ENCODE measurements at places on chromosomes 16 and 17. TPM values are rescaled to one million over a fixed set of nuclear protein-coding genes. Genes with fewer than 3 reads are reported as not detected.

MT1A gene
- total RNA-seq, result 2.9 TPM

PROCA1 gene
- total RNA-seq, result 0.73 TPM

KRT33B gene
- not detected for total RNA-seq

MYH2 gene
- not detected for total RNA-seq

POLR2C gene
- total RNA-seq, result 37.1 TPM

MT1G gene
- total RNA-seq, result not detected

MYH1 gene
- total RNA-seq, result not detected

TBC1D3G gene
- not detected for total RNA-seq

KRTAP4-4 gene
- not detected for total RNA-seq

SULT1A3 gene
- 10.3 TPM for total RNA-seq

MPDU1 gene
- total RNA-seq, result 32.0 TPM

UNC13D gene
- total RNA-seq, result 10.7 TPM

KRT40 gene
- not detected for total RNA-seq

TNK1 gene
- total RNA-seq, result 2.6 TPM

ARL5C gene
- total RNA-seq, result not detected

IRF8 gene
- 3.3 TPM for total RNA-seq

GIT1 gene
- total RNA-seq, result 33.0 TPM

CDRT4 gene
- 1.8 TPM for total RNA-seq

MNT gene
- 10.9 TPM for total RNA-seq

Measured in Right ventricle myocardium inferior (tissue), 1 donor.